ENCODE measurements at places on chromosomes 11 and 22.

GRCh38 chr11:69233744-69234570 is 60.0 kb upstream of the MYEOV start:
- no peak for DNase-seq

GRCh38 chr11:132310390-132311375 is 940.3 kb downstream of the NTM start:
- no peak for DNase-seq

- DNase-seq: no peak
Observed at GRCh38 chr22:22487869-22488597, 20.5 kb downstream of the ZNF280B start.

- no peak for DNase-seq
Observed at GRCh38 chr11:109015283-109015682, 350.4 kb downstream of the DDX10 start.

DNA sequence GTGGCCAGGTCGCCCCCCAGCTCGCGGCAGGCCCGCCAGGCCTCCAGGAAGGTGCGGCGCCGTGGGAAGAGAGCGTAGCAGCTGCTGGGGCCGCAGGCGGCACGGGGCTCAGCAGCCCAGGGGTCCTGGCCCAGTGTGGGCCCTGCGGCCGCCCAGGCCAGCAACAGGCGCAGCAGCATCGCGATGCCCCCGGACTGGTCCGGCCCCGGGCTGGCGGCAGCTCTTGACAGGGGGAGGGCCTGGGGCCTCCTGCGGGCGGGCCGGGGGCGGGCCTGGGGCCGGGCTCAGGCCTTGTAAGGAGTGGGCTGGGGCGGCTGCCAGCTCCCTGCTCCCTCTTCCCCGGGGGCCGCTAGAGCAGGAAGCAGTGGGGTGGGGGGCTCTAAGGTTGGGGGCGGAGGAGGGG is at the start of gene CD248:
Gene CD248, minus strand, starts transcription at position 196 of the 403 bp plus-strand sequence. Its CDS starts 17 bp downstream, at position 179.
- no peak for DNase-seq

DNA sequence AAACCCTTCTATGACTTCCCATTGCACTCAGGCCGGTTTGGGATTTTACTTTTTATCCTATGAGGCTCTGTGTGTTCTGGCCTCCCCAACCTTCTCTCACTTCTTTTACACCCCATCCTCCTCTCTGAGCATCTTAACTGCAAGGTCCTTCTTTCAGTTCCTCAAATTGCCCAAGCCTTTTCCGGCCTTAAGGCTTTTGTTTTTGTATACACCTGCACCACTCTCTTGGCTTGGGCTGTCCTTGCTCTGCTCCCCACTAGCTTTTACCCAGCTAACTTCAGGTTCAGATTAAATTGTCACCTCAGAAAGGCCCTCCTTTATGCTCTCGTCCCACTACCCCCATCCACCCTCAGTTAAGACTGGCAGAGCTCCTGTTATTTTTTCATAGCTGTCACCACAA is 55.5 kb downstream of the FAM83F start:
- peak; percentile 30 for DNase-seq

- no peak for DNase-seq
Observed at GRCh38 chr22:38477585-38477984, 9.7 kb downstream of the KDELR3 start.

GRCh38 chr11:68177877-68178276 is 35.2 kb downstream of the KMT5B start:
- no peak for DNase-seq

DNA sequence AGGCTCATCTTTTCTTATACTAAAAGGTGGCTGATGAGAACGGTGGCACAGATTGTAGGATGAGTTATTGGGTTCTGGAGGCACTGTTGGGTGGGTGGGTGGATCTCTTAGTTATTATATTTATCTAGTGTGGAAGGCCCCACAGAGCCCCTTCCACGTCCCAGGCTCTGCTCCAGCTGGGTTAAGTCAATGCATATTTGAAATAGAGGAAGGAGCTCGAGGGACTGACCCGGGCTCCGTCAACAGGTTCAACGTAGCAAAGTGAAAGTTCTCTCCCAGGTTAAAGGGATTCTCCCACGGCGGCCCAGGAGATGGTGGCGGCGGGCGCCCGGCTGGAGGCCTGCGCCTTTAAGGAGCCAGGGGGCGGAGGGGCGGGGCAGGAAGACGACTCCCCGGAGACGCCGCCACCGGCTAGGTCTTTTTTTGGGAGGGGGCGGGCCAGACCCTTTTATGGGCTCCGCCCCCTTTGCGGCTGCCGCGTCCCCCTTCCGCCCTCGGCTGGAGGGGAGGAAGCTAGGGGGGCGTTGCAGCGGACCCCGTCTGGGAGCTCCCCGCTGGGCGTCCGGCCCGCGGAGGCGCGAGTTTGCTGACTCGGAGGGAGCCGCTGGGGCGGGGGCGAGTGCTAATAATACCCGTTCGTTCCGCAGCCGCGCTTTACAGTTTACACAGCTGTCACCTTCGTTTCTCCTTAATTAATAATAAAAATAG is 1.5 kb upstream of the INPPL1 start:
- peak; percentile 96 for DNase-seq

GRCh38 chr11:75632450-75632849 is 36.4 kb downstream of the MAP6 start:
- no peak for DNase-seq

DNA sequence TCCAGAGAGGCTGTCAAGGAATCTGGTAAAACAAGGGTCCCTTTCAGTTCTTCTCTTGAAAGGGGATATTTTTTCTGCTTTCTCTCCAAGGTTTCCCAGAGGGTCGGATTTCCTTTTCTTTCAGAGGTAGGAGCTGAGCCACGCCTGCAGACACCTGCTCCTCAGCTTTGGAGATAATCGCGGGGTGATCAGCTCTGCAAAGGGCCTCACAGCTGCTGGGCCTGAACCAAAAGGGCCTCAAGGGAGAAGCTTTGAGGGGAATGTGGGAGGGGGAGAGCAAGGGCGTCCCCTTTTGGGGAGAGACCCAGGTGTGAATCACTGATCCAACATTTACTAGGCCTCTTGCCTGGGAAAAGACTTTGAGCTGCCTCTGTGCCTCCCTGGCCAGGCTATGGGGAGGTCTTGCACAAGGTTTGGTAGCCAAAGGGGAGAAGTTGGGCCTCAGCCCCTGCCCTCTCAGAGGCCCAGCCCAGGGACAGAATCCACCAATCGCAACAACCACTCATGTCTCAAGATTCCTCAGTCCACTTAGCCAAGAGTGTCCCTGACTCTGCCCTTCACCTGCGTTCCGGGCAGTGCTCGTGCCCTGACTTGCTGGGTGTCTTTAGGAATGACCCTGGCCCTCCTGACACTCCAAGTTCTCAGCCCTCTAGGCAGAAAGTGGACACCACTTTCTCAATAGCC is 14.0 kb upstream of the TP53I11 start:
- DNase-seq: no peak

DNA sequence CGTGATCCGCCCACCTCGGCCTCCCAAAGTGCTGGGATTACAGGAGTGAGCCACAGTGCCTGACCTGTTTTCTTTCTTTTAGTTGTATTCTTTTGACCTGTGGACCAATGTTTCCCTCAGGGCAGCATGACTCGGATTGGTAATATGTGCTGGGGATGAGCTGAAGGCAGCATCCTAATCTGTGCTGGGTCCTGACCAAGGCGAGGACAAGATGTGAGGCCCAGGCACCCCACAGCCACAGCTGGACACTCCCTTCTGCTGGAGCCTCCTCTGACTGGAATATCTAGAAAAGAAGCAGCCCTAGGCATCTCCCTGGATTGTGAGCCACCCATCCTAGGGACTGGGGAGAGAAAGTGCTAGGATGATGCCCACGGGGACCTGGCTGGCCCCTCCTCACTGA is 105.4 kb downstream of the PDE2A start:
- DNase-seq: no peak

DNA sequence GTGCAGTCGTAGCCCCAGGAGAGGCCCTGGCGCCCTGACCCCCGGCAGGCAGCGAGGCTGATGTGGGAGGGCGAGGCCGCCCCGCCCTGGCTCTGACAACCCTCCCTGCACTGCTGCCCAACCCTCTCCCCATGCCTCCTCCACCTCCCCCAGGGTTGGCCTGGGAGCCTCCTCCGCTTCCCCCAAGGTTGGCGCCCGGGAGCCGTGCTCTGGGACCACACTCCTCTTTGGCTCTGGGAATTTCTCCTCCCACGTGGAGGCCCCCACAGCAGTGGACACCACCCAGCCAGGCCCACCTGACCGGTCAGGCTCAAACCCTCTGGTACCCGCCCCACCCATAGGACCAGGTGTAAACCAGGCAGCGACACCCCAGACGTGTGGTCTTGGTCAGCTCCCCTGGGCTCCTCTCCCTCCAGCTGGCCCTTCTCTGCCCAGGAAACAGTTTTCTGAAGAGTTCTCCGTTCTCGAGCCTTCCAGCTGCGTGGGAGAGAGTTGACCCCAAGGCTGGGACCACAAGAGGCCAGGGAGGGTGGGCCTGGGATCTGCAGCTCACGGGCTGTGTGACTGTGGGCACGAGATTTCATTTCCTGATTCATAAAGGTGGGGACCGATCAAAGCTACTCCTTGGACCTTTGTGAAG is 39.5 kb upstream of the BRSK2 start:
- DNase-seq: no peak

DNA sequence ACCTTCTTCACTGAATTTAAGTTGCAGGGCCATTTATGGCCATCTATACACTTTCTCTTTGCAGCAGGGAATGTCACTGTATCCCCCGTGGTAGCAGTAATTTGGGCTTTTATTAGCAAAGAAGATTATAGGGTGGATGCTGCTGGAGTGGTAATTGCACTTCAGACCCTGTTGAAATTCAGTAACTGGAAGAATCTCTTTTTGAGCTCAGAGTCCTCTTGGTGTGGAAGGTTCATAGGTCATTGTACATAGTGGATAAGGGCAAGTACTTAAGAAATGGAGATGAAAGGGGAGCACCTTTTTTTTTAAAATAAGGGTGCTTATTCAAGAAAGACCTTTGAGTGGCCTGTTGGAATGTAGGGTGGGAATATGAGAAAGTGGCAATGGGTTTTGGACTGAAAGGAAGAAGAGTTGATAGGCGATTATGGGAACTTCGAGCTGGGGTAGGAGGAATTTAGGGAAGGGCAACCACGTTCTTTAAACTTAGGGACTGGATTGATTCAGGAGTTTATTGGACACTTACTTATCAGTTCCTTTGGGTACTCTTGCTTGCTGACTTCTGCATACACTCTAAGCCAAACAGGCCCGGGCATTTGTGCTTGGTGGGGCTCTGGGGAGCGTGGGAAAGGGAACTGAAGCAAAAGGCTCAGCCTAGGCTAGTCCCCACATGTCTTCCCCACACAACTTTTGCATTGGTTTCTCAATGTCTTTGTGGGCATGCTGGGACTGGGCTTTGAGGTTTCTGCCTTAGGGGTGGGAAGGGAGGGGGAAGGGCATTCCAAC is 26.5 kb downstream of the CTNND1 start:
- no peak for DNase-seq

DNA sequence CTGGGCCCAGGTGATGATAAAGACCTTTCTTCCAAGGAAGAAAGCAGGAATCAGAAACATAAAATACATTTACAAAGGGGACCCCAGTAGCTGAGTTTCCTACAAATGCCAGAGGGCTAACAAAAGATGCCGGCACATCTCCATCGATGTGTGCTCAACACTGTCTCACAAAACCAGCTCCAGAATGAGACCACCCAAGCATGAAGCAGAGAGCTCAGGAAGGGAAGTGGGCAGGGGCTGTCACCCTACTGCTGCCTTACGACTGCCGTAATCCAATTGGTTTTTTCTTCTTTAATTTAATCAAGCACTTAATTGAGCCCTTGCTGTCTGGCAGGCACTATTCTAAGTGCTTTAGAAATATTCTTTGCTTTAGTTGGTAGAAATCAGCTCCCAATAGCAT is 26.1 kb downstream of the SMCO4 start:
- DNase-seq: no peak

GRCh38 chr11:6666302-6667183 is 10.9 kb upstream of the DCHS1 start:
- DNase-seq: no peak

GRCh38 chr11:10792385-10793068 is 16.2 kb downstream of the EIF4G2 start:
- peak; percentile 48 for DNase-seq

- DNase-seq: peak; percentile 64
Observed at GRCh38 chr22:47043835-47044721, 281.6 kb downstream of the TBC1D22A start.

DNA sequence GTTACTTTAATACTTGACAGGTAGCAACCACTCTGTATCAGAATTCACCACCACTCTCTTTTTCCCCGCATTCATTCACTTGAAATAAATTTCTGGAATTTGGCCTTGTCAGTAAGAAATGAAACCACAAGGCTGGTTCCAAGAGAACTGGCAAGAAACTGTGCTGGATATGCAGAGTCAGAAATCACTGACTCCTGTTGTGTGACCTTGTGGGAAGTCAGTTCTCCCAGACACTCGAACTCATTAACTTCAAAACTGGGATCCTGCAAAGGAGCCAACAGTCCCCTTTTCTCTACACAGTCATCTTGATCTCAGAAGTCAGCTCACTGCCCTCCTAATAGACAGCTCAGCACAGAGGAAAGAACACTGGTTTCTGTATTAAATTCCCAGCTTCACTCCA is 142.7 kb downstream of the LRRC4C start:
- DNase-seq: no peak

GRCh38 chr11:67272327-67273259 is 6.3 kb downstream of the GRK2 start:
- no peak for DNase-seq

GRCh38 chr11:128678024-128678423 is 15.8 kb upstream of the FLI1 start:
- peak; percentile 86 for DNase-seq

DNA sequence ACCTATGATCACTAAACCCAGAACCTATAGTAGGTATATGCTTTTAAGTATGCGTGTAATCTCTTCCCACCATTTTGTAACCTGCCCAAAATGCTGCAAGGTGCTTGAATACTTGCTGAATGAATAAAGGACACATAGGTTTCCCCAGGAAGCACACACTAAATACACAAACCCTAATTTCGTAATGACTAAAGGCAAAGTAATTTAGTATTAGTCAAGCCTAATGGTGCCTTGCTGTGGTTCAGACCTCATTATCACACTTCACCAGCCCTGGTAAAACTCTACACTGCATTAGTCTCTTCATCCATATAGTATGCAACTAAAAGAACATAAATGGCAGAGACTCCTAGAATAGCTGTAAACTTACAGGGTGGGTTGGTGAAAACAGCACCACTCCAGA is 289.0 kb upstream of the PITPNB start:
- no peak for DNase-seq

All from Kasumi-1 (cell line).